Mammary epithelial cell (primary cell): ENCODE measurements at places on chromosomes 3 and 15. TPM values are rescaled to one million over a fixed set of nuclear protein-coding genes. Genes with fewer than 3 reads are reported as not detected.

- DNase-seq = peak; percentile 76
Measured at GRCh38 chr3:59056706-59057105, 6.9 kb upstream of the CFAP20DC start.

DNA sequence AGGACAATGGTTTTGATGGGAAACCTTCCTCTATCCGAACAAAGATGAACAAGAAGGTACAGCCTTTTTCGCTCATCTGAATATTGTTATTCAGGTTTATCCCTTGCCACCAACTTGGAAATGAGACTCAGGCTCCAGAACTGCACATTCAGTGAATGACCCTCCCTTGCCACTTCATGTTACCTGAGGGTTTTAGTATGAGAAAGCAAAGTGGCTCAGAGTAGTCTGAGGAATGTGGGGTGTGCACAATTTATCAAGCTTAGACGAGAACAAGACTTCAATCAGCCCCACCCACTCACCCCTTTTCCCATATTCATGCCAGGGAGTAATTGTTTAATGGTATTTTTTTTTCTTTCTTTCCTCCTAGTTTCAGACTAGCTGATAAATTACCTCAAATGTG lies 265.3 kb upstream of the POU1F1 start:
- DNase-seq = peak; percentile 8

- DNase-seq = peak; percentile 95
Measured at GRCh38 chr3:185316740-185317412, 46.1 kb upstream of the MAP3K13 start.

Gene ADGRG7
- total RNA-seq = 0.17 TPM
